ENCODE measurements at places on chromosomes 12 and 14.
A peak's percentile ranks its signal among the peaks of the same experiment; 100 is the strongest.

- DNase-seq, result no peak
These were observed 4.5 kb upstream of the GMFB start for GRCh38 chr14:54493293-54493692.

- DNase-seq, result no peak
These were observed 213.0 kb downstream of the ADAMTS20 start for GRCh38 chr12:43338848-43339526.

DNA sequence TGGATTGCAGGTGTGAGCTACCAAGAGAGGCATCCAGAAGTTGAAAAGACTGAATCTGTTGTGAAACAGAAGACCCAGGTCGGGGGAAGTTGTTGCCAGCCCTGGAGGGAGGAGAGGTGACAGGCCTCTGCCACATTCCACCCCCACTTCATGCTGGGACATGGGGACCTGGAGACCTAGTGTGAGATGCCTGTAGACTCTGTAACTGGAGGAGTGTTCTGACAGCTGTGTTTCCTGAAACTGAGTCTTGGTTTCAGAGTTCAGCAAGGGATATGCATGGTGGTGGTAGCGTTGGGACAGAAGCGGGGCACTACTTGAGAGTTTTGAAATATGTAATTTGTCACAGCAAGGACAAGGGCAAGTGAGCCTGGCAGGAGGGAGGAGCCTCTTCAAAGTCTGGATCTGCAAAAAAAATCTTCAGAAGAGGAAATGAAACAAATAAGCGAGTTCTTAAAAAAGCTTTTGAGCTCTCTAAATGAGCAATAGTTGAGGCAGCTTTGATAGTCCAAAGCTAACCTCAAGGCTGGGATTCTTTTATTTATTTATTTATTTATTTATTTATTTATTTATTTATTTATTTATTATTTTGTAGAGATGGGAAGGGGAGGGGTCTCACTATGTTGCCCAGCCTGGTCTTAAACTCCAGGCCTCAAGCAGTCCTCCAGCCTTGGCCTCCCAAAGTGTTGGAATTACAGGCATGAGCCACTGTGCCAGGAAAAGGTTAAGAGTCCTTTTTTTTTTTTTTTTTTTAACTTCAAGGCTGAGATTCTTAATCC, 58.9 kb upstream of the EEA1 start:
- DNase-seq, result no peak

DNA sequence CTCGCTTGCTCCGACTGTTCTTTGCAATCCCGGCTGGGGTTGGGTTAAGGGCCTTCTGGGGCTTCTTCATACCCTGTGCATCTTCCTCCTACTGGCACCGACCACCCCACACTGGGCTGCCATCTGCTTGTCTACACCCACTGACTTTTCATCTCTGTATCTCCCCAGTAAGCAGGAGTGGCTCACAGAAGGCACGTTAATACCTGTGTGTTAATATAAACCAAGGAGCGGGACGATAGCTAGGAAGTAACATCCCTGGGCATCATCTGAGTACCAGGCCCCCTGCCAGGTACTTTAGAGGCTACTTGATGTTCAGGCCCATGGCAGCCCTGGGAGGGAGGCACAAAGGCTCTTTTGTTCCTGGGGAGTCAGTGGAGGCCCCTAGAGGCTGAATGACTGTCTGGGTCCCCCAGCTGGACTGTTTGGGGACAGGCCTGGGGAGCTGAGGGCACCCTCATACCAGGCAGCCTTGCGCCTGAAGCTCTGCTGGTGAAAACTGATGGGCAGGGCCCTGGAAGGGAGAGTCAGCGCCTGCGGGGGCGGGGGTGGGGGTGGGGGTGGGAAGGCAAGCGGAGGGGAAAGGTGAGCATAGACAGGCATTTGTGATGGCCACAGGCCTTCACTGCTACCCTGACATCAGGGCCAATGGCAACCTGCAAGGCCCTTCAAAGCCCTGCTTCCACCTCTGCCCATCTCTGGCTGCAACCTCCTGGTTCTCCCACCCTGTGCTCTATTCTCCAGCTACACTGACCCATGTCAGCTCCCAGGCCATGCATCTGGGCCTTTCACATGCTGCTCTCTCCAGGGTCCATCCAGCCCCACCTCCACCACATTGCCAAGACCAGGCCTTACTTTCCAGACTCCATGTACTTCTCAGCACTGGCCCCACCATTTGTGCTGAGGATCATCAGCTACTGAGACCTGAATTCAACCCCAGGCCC, 34.2 kb upstream of the DEGS2 start:
- DNase-seq, result no peak

GRCh38 chr12:56387152-56387736, 24.6 kb upstream of the APOF start:
- no peak for DNase-seq

GRCh38 chr14:101849640-101850039, 88.1 kb downstream of the PPP2R5C start:
- no peak for DNase-seq

GRCh38 chr12:95336387-95337067, 118.9 kb downstream of the VEZT start:
- DNase-seq, result peak; percentile 78

DNA sequence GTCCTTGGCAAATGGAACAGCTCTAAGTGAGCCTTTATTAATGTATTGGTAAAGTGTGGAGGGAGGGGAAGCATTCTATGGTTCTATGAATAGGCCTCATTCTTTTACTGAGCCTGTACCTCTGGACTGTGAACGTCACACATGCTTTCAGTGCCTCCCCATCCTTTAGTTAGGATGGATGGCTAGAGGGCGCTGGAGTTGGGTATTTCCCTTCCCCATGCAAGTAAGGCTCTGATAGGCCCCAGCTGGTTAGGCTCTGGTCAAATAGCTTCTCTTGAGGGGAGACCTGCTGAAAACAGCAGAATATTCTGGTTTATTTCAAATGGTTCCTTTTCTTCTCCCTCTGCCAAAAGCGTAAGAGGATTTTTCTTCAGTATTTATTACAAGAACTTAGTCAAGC, 860.9 kb upstream of the MDGA2 start:
- DNase-seq, result no peak

DNA sequence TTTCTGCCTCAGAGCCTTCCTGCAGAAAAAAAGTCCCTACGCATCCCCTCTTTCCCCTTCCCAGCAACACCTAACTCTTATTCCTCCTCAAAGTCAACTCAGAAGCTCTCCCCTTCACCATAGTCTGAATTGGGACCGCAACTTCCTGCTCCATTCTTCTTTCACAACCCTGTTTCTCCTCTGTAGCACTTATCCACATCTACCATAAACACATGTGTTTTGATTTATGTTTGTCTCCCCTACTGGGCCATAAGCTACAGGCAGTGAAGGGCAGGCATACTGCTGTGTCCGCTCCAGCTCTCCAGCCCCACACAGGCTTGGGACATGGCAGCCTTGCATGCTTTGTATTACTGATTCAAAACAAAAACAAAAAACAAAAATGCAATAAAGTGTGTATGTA, 5.9 kb downstream of the SDR9C7 start:
- no peak for DNase-seq

- DNase-seq, result no peak
These were observed 50.9 kb downstream of the KLHL28 start for GRCh38 chr14:44910821-44911220.

GRCh38 chr14:94045101-94045500, 19.0 kb downstream of the OTUB2 start:
- no peak for DNase-seq

- DNase-seq, result no peak
These were observed 1.7 kb upstream of the VASH1 start for GRCh38 chr14:76759589-76759988.

- DNase-seq, result no peak
These were observed 64.5 kb downstream of the AACS start for GRCh38 chr12:125129591-125130255.

DNA sequence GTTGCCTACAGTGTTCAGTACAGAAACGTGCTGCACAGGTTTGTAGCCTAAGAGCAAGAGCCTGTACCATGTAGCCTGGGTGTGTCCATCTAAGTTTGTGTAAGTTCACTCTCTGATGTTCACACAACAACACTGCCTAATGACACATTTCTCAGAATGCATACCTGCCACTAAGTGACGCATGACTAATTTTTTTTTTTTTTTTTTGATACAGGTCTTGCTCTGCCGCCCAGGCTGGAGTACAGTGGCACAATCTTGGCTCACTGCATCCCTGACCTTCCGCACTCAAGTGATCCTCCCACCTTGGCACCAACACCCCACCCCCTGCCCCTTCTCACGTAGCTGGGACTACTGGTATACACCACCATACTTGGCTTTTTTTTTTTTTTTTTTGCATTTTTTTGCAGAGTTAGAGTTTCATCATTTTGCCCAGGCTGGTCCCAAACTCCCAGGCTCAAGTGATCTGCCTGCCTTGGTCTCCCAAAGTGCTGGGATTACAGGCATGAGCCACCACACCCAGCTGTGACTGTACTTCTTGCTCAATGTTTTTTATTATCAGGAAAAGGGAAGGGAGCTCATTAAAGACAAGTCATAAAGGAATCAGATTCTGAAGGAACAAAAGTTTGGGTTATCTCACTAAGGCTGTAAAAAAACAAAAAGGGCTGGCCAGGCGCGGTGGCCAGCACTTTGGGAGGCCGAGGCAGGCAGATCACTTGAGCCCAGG, 10.0 kb upstream of the CDC42BPB start:
- no peak for DNase-seq

DNA sequence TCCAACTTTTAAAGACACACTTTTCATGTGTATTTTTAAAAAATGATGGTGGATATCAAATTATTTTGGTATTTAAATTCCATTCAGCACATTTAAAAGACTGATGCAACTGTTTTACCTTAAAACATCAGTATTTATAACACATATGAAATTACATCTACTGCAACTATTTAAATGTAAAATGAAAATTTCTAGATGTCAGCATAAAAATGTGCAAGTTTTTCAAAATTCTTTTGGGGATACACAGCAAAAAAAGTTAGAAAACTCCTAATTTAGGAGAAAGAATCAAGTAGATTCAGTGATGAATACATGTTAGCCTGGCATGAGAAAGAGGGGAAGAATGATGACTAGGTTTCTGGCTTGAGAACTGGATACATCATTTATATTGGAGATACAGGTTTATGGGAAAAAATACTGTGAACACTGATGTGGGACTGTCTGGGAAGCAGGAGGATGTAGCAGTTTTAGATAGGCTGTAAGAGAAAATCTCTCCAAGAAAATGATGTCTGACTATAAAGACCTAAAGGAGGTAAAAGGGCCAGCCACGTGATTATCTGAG, 9.2 kb downstream of the SOS2 start:
- no peak for DNase-seq

DNA sequence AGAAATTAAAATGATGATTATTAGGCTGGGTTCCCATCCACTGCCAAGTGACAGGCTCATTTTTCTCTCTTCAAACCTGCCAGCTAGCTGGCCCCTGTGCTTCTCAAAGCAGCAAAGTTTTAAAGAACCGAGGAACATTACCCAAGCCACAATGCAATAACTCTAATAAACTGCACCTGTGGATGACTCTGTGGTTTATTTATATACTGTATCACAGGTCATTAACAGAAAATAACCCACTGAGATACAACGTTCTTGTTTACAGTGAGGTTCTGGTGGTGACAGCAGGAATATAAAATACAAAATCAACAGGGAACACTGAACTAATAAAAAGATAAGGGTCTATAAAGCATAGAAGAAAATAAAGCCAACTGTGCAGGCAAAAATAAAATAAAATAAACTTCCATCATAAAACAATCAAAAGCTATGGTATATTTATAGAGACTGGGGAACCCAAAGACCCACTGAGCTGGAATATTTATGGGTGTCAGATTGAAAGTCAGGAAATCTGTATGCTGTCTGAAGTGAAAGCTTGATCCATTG, 472.9 kb downstream of the NOVA1 start:
- DNase-seq, result no peak

DNA sequence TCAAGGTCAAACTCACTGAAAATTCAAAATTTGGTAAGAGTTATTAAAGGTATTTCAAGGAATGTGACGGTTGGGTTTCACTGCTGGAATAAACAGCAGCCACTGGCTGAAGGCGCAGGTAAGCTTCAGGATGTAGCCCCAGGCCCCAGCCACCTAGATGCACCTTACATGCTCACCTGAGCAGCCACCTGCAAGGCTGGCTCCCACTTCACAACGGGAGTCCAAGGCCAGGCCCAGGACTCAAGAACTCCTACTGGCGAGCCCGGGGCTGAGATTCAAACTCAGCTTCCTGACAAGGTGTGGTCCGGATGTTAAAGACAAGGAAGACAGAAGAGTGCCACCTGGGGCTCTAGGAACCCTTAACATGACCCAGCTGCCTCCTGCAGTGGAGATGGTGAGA, 78.4 kb downstream of the ITPK1 start:
- DNase-seq, result no peak

DNA sequence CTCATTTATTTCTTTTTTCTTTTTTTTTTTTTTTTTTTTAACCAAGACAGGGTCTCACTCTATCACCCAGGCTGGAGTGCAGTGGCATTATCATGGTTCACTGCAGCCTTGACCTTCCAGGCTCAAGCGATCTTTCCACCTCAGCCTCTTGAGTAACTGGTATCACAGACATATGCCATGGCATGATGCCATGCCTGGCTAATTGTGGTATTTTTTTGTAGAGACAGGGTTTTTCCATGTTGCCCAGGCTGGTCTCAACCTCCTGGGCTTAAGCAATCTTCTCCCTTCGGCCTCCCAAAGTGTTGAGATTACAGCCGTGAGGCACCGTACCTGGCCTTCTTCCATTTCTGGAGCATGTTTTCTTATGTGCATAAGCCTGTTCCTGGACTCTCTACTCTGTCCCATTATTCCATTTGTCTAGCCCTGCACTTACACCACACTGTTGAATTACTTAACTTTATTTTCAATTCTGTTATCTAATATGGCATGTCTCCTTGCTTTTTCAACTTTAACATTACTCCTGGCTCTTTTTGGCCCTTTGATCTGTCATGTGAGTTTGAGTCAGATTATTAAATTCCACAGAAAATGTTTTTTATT, 47.9 kb upstream of the PTGDR start:
- no peak for DNase-seq

- no peak for DNase-seq
These were observed 77.7 kb downstream of the CCDC92 start for GRCh38 chr12:123894823-123895345.

- DNase-seq, result no peak
These were observed 7.9 kb upstream of the PRMT8 start for GRCh38 chr12:3483089-3483488.

DNA sequence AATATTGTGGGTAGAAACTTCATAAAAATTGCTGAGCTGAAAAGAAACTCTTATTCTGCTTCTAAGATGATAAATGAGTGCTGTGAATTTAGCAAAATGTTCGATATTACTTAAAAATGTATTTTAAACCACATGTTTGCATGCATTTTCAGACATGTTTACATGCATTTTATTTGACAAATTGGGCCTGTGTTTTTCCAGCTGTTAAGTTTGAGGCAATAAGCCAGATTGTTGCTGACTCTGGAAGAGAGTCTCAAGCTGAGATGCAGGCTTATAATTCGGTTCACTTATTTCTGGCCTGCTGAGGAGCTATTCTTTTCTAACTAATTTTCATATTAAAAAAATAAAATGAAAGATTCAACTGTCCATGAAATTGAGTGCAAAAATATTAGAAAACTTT, 110.1 kb downstream of the SYNE2 start:
- DNase-seq, result peak; percentile 18

DNA sequence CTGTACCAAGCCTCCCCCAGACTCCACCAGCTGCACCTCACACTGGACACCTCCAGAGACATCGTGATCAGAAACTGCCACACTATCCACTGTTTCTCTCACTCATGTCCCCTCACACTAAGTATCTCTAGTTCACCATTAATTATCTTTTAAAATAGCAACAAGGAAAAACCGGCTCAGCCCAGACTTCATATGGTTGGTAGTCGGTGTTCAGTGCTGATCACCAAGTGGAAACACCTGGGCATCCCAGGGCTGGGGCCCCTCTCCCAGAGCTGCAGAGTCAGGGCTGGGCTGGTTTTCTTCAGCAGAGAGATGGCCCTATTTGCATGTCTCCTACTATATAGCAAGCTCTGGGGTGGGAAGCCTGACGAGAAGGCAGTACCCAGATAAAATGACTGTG, 1140.0 kb downstream of the TMEM121 start:
- DNase-seq, result no peak
